Activated CD4-positive, alpha-beta T cell treated with anti-CD3 and anti-CD28 coated beads, Interleukin-2, amount 50 U/mL, for 16 hours (primary cell): ENCODE measurements at places on chromosomes 11 and 22.
A peak's percentile ranks its signal among the peaks of the same experiment; 100 is the strongest.

DNA sequence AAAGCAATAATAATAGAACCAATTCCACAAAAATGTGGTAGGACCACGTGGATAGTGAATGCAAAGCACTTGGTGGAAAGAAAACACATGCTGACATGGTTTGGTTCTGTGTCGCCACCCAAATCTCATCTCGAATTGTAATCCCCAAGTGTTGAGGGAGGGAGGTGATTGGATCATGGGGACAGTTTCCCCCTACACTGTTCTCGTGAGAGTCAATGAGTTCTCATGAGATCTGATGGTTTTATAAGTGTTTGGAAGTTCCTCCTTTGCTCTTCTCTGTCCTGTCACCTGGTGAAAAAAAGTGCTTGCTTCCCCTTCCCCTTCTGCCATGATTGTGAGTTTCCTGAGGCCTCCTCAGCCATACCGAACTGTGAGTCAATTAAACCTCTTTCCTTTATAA lies 421.9 kb upstream of the CADM1 start:
- no peak for DNase-seq

- no peak for DNase-seq
These were observed 496 bp downstream of the EHBP1L1 start for GRCh38 chr11:65576232-65576866.

DNA sequence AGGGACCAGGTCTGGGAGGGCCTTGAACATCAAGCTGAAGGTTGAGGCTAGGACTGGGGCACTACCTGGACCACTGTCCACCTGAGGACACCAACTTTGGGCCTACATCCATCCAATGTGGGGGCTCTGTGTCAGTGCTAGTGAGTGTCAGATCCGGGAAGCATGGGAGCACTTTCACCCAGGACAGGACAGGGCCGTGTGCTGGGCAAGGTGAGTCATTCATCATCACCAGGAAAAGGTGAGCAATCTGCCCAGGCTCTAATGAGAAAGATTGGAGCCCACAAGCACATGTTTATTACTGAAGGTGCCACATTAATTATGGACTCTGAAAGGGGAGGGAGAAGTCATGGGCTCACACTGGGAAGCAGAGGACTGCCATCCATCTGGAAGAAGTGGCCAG lies 39.7 kb upstream of the DRD2 start:
- no peak for DNase-seq

DNA sequence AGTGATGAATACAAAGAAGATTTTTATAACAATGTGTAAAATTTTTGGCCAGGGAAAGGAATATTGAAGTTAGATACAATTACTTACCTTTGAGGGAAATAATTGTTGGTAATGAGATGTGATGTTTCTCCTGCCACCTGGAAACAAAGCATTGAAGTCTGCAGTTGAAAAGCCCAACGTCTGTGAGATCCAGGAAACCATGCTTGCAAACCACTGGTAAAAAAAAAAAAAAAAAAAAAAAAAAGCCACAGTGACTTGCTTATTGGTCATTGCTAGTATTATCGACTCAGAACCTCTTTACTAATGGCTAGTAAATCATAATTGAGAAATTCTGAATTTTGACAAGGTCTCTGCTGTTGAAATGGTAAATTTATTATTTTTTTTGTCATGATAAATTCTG lies 5.3 kb downstream of the BIRC3 start:
- no peak for DNase-seq

- no peak for DNase-seq
These were observed 76.0 kb downstream of the ST3GAL4 start for GRCh38 chr11:126431401-126432064.

DNA sequence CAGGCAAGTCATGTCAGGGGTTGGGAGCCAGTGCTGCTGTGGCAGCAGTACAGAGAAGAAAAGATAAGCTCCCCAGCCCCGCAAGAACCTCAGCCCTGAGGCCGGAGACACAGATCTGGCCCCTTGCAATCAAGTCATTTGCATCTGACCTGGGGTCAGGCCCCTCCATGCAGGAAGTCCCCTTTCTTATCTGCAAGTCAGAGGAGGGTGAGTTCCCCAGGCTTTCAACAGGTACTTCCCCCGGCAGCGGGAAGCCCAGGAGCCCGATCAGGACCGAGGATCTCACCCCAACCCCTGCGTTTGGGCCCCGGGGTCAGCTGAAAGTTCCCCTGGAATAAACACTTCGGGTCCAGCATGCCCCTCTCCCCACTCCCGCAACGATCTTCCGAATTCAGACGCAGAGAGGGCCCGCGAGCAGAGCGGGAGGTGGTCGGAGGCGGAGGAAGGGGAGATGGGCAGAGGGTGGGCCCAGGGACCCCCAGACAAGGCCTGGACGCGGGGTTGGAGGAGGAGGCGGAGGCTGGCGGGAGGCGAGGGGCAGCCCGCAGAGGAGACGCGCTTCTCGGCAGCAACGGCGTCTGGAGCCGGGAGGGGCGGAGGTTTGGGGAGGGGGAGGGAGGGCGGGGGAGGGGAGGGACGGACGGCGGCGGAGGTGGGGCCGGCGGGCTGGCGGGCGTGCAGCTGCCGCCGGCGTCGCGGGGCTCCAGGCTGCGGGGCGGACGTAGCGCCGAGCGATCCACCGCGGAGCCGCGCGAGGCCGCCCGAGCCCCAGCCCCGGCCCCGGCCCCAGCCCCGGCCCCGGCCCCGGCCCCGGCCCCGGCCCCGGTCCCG lies at the start of gene TSPAN18:
TSPAN18 (plus strand) TSS at position 680 of the 831 bp plus-strand sequence. CDS start 179,455 bp downstream, outside the sequence.
- no peak for DNase-seq

DNA sequence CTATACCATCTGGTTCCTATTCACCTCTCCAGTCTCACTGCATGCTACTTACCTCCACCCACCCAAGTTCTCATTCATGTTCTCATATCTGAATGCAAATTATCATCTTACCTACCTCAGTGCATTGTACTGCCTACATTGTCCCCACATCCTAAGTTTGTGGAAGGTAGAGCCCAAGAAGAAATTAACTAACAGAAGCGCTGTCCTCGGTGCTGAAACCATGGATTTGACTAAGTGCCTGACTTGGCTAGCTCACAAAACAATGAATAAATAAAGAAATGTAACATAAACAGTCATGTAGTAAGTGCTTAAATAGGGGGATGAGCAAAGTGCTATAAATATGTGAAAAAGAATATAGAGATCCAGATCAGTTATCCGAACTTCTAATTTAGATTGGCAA lies 63.2 kb downstream of the GRIA4 start:
- DNase-seq, result no peak

DNA sequence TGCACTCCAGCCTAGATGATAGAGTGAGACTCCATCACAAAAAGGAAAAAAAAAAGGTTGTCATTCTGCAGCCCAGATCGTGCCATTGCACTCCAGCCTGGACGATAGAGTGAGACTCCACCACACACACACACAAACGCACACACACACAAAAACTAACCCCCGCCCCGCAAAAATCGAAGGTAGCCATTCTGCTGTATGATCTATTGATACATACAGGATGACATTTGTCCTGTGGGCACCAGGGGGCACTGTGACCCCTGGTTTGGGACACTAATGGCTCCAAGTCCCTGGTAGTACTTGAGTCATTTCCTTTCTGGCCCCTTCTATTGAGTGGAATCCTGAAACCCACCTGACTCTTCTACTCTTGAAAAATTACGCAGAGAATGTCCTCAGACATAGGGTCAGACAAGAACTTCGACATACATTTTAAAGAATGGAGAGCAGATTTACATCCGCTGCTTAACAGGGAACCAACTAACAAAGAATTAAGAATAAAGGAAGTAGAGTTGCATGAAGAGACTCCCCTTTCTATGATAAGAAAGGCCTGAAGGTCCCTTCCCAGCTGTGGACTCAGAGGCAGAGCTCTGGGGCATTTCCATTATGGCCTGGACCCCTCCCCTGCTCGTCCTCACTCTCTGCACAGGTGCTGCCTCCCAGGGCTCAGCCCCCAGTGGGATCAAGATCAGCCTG lies 35.0 kb upstream of the PRAME start:
- peak; percentile 62 for DNase-seq

- no peak for DNase-seq
These were observed 66.4 kb downstream of the ZBTB16 start for GRCh38 chr11:114125959-114126358.

DNA sequence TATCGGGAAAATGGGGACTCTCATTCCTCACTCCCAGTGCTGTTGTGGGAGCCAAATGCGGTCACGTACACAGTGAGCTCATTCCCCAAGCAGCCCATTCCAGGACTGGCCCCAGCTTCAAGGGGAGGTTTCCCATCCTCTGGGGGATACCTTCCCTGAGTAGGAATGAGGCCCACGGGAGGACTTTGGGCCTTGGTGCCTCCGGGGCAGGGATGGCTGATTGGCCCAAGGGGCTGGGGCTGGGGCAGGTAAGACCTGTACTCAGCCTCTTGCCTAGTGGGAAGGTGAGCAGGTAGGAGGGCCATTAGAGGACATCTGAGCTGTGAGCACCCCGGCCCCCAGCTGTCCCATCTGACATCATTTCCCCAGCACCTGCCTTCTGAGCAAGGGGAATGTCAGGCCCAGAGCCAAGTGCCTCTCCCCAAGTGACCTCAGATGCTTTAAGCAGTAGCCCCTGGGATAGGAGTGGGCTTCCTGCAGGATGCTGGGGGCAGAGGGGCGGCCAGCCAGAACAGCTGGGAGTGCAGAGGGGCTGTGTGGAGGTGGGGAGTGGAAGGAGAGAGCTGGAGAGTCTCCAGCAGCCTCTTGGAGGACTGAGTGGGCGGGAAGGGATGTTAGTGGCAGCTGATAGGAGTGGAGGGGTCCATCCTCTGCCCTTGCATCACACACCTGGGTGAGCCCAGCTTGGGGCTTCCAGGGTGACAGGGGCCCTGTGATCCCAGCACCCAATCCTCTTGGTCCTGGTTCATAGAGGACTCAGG lies 58.4 kb downstream of the CD82 start:
- DNase-seq, result no peak

DNA sequence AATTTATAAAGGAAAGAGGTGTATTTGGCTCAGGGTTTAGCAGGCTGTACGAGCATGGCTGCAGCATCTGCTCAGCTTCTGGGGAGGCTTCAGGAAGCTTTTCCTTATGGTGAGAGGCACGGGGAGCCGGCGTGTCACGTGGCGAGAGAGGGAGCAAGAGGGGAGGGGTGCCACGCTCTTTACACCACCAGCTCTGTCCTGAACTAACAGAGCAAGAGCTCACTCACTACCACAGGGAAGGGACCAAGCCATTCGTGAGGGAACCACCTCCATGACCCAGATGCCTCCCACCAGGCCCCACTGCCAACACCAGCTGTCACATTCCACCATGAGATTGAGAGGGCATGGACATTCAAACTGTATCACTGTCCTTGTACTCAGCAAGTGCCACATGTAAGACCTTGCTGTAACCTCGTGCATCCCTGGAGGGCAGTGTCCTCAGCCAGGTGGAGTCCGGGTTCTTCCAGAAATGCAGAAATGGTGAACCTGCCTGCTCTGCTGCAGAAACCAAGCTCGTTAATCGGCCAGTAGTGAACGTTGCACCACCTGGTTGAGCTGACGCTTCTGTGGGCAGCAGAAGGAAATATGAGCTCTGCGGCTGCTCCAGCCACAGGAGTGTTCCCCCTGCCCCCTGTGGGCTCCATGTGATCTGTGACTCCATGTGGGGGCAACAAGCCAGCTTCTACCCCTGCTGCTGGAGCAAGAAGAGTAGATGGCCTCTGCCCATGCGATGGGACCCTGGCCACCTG lies 368.6 kb downstream of the TBC1D22A start:
- DNase-seq, result no peak

DNA sequence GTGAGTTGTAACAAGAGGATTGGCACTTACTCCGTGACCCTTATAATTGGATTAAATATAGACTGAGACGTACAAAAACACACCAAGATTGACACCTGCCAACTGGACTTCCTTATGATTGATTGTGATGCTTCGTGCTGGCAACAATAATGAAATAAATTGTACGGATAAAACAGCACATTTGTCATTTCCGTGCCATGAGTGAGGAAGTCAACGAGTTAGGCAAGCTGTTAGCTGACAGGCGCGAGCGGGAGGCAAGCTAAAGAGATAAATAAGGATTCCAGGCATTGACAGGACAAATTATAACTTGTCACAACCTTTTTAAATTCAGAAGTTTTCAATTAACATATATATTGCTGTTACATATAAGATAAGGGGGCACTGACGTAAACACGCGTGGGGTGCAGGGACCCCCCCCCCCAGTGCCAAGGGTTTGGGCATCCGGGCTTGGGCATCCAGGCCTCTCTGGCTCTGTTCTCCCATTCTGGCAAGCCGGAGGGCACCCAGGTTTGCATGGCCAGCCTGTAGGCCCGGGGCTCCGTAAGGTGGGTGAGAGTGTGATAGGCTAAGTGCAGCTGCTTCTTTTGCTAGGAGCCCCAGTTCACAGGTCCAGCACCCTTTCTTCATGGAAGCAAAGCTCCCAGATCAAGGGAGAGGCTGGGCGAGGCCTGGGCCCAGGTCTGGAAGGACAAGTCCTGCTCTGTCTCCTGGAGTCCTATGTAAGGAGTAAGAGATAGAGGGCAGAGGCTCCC lies 11.2 kb upstream of the PAX6 start:
- DNase-seq, result no peak

DNA sequence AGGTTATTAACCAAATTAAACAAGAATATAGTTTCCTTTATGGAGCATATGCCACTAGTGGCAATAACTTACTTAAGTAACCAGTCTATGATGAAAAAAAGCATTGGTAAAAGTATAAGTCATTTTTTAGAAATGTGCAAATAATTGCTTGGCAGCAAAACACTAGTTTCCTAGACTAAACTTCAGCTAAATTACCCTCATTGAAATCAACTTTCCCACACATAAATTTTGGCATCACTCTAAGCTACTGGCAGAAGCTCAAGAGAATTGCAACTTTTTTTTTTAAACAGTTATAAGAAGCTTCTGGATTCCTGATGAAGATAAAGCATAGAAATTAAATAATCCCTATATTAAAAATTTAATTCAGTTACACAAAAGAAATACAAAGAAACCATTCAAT lies 12.5 kb downstream of the CCDC34 start:
- DNase-seq, result no peak

DNA sequence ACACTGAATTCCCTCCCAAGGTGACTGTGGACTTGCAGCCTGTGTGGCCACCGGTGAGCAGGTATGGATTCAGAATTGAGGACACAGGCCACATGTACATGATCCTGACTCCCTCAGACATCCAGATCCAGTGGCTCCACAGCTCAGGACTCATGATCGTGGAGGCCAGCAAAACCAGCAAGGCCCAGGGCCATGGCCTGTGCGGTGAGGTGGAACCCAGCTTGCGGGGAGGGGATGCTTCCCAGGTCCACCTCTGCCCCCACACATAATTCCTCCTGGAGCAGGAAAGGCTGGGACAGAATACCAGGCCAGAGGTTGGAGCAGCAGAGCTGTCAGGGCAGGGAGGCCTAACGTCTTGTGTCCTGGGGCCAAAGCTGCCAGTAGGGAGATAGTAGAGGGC lies 82.1 kb downstream of the OTOG start:
- DNase-seq, result no peak
